Activated CD8-positive, alpha-beta memory T cell treated with anti-CD3 and anti-CD28 coated beads for 4 hours (primary cell): ENCODE measurements at places on chromosomes 11 and 22.

- DNase-seq, result no peak
Observed at GRCh38 chr11:83601914-83602527, 315.9 kb upstream of the CCDC90B start.

DNA sequence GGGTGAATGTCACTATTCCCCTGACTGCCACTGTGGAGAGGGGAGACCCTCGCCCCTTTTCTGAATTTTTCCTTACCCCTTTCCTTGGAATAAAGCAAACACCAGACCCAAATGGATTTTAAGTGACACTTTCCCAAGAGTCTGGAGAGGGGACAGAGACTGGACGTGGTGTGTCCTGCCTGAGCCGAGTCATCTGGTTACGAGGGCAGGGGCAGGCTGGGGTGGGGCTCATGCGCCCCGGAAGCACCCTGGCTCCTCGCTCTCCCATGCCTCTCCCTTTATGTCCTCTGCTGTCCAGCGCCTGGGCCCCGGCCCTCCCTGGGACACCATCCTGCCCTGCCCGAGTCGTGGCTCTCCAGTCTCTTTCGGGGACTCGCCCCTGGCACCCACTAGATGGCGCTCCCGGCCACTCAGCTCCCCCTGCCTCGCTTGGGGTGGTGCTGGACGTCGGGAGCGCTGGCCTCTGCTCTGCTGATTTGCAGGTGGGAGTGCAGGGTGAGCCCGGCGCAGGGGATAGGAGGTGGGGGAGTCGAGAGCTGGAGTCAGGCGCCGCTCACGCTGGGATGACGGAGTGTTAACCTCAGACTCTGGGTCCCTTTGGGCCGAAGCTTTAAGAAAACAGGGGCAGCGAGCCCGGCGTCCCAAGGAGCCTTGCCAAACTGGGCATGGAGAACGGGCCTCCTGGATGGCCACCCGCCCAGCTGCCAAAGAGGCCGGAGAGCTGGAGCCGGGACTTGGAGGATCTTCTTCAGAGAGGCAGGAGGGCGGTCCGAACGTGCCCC is 89.8 kb downstream of the RPS6KA4 start:
- peak; percentile 31 for DNase-seq

DNA sequence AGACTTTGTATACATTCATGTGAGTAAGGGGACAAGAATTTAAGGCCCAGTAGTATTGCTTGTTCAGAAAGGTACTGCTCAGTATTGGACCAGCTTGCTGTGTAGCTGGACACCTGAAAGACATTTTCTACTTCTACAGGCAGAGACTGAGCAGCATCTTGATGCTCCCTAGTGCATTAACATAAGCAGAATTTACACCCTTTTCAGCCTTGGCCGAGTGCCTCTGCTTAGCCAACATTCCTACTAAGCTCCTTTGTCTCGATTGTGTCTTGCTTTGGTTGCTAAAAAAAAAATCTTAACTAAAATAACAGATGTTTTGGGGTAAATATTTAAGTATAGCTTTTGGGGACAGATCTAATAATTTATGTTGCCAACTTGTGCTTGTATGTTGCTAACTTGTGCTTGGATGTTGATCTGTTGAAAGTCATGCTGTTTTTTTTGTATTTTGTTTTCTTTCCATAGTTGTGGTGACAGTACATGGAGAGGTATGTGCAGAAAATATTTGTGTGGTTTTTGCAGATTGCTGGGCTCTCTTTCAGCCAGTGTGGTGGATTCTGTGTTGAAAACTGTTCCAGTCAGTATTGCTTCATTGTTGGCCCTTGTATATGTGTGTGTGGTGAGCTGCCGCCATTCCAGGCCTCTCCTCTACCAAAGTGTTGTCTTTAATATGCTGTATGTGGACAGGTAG is 3.7 kb downstream of the PTS start:
- DNase-seq, result no peak

GRCh38 chr11:6611092-6611962 is 689 bp downstream of the TAF10 start:
- no peak for DNase-seq

GRCh38 chr11:87057749-87058148 is 20.0 kb downstream of the TMEM135 start:
- no peak for DNase-seq

DNA sequence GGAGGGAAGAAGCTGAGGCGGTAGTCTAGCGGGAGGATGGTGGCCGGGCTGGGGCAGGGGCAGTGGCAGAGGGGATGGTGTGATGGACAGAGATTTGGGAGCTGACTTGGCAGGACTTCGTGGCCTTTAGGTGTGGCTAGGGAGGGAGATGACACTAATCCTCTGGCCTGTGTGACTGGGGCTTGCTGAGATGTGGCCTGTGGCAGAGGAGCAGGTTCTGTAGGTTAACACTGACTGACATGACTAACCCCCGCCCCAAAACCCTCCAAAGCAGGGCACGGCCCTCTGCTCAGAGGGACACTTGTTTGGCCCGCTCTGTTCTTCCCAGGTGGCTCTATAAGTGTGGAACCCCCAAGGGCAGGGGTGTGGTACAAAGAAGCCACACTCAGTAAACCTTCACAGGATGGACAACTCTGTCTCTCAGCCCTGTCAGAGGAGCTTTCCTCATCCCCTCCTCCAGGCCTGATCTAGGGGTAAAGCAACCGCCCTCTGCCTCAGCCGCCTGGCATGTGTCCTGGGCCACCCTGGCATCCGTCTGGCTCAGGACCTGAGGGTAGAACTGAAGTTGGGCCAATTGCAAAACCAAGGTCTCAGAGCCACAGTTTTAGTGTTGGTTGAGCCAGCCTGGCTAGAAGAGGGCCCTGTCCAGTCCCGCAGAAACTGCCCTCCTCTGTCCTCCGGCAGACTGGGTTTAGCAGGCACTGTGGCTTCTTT is 15.6 kb downstream of the TOM1 start:
- no peak for DNase-seq

- DNase-seq, result no peak
Observed at GRCh38 chr11:2563213-2564007, 118.6 kb downstream of the KCNQ1 start.

DNA sequence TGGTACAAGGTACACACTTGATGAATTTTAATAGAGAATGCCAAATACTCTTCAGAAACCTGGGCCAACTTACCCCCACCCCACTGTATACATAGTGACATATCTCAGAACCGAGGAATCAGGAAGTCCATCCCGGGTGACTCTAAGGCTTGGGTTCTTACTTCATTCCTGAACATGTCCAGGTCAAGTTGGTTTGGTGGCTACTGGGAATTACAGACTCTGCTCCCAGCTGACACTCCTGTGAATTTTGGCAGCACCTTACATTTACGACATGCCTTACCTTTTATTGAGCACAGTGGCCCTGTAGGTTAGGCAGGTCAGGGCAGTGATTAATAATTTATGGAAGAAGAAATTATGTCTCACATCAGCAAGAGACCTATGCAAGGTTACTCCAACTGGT is 70.1 kb upstream of the LDLRAD3 start:
- no peak for DNase-seq

- DNase-seq, result no peak
Observed at GRCh38 chr11:63242089-63242781, 1.2 kb downstream of the SLC22A25 start.

- no peak for DNase-seq
Observed at GRCh38 chr11:63845911-63846310, 7.0 kb downstream of the MARK2 start.

DNA sequence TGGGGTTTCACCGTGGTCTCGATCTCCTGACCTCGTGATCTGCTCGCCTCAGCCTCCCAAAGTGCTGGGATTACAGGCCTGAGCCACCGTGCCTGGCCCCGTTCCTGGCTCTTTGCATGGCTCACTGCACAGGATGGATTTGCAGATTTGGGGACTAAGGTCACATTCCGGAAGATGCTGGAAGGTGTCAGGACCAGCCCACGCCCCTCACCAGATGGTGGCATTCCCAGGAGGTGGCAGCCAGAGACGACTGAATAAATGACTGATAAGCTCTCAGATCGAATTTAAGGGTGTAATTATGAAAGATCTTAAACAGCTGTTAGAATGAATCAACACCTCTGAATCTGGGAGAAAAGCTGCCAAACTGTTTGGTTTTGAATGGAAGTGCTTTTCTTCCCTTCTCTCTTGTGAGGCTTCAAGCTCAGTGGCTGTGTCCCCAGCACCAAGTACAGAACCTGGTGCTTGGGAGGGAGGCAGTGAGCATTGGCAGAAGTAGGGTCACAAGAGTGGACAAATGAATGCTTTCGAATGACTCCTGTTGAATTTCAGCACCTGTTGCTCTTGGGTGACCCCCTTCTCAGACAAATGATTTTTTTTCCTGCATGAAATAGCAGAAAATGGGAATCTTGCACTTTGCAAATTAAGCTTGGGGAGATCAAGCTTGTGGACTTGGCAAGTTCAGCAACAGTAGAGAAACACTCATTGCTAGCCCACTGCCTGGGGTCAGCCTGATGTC is 69.6 kb downstream of the KIAA1671 start:
- DNase-seq, result no peak

DNA sequence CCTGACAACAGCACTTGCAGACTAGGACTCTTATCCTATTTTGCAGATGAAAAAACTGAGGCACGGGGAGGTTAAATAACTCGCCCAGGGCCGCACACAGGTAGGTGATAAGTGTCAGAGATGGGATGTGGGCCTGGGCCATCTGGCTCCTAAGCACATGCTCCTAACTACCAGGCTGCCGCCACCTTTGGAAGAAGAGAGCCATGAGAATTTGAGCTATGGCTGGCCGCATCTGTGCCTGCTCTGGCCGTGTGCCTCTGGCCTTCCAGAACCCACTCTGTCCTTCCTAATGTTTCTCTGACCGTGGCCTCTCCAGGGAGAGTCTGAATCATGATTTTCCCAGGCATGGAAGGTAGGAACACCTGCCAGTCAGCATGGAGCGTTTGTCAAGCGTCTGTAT is 15.3 kb upstream of the IL2RB start:
- no peak for DNase-seq

- no peak for DNase-seq
Observed at GRCh38 chr11:45396394-45396793, 110.3 kb upstream of the SYT13 start.

GRCh38 chr22:36510384-36510783 is 3.5 kb upstream of the FOXRED2 start:
- no peak for DNase-seq

DNA sequence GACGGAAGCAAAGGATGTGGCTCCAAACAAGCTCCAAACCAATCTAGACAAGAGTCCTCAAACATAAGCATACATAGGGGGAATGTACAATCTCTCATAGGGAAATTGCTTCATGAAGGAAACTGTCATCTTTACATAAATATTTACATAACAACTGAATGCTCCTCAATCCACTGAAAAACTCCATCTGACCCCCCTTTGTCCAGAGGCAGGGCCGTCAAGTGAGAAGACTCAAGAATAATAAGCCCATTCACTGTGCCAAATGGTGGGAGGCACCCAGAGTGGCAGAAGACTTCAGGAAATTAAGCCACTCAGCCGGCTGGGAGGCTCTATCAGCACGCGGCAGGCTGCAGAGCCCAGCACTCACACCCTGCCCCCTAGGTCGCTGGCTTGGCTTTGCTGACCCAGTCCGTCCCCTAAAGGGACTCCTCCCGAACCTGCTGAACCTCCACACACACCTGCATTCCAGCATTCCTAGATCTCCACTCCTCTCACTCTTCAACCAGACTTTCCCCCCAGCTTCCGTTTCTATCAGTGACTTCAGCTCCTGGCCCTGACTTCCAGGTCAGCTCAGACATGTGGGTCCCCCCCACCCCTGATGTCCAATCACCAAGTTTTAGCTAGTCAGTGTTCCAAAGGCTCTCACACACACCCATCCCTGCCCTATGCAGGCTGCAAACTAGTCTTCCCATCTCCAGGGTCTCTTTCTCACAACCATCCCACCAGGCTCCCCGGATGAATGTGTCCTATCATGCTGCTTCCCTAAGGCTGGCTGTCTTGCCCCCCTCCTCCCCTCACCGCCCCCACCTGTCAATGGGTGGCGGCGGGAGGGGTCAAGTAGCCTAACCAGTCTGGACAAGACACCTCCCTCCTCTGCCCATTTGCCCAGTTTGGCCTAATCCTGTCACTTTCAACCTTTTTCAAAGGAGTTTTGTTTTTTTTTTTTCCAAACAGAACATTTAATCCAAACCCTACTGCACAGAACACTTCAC is 11.3 kb downstream of the VPS37C start:
- DNase-seq, result no peak
